Neuronal stem cell (in vitro differentiated cells): ENCODE measurements at places on chromosomes 5 and 9.

- no peak for DNase-seq
Measured at GRCh38 chr9:125650271-125650737, 56.7 kb downstream of the MAPKAP1 start.

DNA sequence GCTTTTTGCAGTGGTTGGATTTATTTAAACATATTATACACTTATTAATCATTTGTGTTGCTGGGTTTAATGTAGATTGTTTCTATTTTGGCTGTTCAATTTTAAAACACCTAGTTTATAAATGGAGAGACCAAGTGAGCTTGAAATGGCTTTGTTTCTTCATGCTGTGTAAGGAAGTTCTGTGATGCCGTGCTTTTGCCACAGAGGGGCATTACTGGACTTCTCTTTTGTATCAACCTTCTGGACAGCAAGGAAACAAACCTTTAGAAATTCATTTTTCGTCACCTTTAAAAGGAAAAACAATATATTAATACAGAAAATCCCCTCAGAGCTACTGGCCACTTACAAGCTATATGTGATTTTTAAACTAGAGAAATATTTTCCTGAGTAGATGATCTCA is 81.9 kb downstream of the DMRTA1 start:
- no peak for DNase-seq

GRCh38 chr5:33238826-33239695 is 201.7 kb upstream of the TARS1 start:
- no peak for DNase-seq

- no peak for DNase-seq
Measured at GRCh38 chr9:38047301-38048251, 21.5 kb downstream of the SHB start.

- DNase-seq: no peak
Measured at GRCh38 chr5:93580063-93580926, 724 bp downstream of the NR2F1-AS1 start.

GRCh38 chr9:70262366-70262765 is 3.6 kb downstream of the SMC5 start:
- no peak for DNase-seq

DNA sequence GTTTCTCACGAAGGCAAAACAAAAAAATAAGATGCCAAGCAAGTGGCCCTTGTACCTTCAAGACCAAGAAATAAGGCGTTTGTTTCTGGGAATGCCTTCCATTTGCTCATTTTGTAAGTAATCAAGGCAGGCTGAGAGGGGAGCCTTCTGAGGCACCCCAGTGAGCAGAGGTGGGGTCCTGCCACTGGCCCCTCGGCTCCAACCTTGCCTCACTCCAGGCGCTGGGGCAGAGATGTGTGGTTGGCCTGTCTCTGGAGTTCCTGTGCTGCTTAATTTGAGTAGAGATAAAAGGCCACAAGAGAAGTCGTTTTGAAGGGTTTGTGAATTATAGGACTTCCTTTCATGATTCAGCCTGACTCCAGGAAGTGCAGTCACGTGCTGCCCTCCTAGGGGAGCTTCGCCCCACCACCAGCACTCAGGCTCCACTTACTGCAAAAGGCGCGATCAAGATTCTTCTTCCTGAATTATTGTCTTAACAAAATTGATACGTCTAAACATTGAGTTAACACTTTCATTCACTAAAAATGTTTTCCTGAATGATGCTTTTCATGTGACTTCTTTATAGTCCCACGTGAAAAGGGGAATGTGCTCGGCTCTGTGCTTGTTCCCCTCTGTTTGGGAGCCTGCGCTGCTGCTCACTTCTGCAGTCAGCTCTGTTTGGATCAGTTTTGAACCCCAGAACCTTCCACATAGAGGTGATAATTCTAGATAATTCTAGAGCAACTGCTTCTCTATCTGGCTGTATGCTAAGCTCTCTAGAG is 13.7 kb downstream of the SYK start:
- DNase-seq: no peak

DNA sequence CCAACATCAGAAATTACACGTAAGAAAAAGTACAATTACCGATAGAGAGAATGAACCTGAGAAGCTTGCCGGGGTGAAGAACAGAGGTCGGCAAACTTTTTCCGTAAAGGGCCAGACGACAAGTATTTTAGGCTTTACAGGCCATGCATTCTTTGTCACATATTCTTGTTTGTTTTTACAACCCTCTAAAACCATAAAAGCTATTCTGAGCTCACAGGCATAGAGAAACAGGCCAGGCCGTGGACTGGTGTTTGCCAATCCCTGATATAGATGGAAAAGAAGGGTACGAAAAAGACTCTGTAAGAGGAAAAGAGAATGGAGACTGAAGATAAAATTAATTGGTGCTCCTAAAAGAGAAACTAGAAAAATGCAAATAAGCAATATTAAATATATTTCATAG is 15.4 kb downstream of the SFXN1 start:
- DNase-seq: no peak

DNA sequence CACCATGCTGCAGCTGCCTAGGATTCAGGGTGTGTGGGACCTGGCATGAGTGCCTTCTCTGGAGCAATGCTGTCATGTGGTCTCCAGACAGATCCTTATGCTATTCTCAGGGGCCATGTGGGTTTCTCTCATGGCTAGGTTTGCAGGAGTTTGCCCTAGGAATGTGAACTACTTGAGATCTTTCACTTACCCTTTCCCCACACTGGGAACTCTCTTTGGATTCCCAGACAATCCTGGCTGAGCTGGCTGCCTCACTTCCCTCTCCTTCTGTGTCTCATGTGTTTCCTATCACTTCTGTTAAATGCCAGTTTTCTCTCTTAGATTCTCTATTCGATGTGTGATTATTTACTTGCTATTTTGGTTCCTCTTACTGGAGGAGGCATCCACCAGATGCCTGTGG is 270.2 kb upstream of the RASA1 start:
- DNase-seq: no peak

DNA sequence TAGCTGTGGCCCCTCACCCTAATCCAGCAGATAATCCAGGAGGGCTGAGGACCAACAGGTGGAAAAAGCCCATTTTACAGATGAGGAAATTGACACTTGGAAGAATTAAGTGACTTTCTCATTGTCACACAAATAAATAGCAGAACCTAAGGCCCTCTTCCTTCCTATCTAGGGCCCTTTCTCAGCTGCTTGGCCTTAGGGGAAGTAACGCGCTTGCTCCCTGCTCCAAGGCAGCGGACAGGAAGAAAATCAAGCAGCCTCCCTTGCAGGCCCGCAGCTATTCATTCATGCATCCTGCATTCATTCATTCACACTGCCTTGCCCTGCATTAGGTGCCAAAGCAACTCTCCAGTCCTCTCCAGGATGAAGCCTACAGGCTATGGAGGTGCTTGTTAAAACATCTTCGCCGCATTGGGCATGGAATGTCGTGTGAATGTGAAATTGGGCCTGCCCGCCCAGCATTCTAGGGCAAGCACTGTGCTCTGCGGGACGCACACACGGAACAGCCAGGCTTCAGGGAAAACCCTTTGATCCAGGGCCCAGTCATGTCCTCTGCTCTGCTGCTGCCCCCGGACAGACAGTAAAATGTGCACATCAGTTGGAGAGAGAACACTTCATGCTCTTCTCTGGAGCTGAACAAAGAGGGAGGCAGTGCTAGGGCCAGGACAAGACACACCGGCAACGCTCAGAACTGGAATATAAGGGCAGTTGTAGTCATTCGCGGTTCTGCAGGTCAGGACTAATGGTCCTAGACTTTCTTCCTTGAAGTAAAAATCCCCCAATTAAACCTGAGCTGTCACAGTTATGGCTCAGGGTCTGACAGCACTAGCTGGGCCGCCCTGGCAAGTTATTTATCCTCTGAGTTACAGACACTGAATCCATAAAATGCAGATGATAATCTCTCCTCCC is 166.0 kb downstream of the COL23A1 start:
- no peak for DNase-seq

DNA sequence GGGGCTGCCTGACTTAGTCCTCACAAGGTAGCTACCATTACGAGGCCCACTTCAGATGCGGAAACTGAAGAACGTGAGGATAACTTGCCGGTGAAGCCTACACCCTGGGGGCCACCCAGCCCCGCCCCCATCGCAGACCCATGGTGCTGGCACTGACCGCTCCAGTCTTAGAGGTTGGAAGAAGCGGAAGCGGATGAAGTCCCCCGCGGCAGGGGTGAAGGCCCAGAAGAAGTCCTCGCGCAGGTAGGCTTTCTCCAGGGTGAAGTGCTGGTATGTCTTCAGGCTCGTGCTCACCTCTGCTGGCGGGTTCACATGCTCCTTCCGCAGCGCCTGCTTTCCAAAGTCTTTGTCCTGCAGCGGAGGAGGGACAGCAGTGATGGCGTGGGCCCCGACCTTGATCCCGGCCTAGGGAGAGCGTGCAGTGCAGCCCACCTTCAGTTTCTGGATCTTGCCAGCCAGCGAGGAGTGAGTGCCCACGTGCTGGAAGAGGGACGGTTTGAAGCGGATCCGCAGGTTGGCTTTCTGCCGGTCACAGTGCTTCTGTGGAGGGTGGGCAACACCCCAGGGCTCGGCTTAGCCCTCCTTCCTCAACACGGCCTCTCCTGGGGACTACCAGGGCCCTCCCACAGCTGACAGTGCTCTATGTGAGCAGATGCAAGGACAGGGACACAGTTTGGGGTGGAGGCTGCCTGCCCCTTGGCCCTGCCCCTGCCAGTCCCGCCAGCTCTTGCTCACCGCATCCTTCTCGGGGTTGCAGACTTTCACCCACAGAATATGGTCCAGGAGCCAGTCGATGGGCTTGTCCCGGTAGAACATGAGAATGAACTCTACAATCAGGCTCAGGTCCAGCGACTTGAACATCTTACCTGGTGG is 5.2 kb downstream of the LTC4S start:
- no peak for DNase-seq

DNA sequence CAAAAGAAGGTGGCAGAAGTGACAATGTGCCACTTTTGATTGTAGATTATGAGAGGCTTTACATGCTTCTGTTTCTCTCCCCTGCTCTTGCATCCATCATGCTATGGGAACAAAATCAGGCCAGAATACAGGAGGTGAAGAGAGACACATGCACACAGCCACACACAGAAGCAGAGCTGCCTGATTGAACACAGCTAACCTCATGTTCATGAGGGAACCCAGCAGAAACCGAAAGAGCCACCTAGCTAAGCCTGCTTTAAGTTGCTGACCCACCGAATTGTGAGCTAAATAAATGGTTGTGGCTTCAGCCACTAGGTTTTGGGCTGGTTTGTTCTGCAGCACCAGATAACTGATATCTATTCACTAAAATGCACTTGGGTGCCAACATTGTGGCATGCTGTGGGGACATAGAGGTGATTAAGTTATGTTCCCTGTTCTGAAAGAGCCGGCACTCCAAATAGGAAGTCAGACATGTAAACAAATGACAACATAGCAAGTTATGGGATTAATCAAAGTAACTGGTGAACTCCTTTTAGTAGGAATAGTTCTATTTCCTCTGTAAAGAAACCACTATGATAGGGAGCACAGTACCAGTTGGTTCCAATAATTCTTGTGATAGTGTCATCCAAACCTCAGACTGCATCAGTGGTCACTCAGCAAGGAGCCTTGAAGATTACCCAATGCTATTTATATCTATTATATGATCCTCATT is 93.6 kb upstream of the TNC start:
- DNase-seq: no peak

DNA sequence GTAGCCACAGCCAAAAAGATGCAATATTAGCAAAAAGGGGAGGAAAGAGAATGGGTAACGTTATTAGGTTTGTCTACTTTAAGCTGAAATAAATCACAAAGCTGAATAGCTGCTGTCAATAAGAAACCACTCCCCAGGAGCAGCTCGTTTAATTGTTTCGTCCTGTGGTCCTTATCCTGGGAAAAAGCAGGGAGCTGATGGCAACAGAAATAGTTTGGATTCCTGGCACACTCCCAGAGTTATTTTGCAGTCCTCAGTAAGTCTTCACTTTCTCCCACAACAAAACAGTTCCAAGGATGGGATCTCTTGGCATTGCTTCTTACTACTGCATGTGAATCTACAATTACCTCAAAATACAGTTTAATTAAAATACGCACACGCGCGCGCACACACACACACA is 28.8 kb downstream of the FRMD3 start:
- no peak for DNase-seq

DNA sequence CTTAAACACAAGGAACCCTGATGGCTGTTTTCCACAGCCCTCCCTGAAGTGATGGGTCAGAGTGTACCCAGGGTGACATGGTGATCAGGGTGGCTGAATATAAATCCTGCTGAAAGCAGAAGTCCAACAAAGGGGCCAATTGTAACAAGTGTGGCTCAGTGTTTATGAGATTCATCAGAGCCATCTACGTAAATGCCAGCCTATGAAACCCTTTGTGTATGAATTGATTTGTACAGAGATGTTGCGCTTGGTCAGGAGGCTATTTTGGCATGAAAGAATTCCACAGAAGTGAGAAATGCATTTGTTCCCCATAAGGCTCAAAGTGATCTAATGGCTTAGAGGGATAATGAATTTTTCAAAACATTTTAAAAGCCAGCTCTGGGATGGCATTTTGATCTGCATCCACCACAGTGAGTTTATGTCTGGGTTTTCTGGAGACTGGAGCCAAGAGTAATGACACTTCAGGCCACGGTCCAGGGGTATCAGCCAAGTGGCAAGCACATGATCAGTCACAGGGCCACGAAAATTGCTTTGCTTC is 12.4 kb downstream of the PRUNE2 start:
- no peak for DNase-seq

DNA sequence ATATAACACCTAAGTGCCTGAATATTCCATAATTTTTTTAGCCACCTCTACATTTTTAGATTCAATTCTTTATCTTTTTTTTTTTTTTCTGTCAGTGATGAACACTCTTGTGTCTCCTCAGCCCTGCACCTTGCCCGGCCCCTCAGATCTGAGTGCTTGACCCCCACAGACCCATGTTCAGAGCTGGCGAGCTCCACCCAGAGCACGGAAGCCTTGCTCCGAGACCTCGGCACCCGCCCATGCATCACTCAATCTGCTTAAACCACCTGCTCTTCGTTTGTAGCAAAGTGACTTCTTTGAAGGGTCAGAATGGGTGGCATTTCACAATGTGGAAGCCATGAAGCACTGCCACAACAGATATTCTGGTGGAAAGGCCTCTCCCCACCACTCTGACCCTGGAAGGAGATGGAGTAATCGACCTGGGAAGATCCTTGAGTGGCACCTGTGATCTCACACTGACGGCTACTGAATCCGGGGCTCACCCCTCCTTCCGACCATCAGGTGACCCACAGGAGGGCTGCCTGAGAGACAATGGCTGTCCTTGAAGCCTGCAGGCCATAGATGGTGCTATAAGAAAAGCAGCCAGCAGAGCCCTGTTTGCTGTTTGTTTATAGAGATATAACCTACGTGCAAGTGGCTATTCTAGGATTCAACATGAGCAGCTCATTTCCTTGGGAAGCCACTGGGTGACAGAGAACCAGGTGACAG is 261.1 kb upstream of the IRX4 start:
- no peak for DNase-seq

GRCh38 chr5:154706416-154706815 is 48.8 kb upstream of the LARP1 start:
- DNase-seq: no peak
